ENCODE measurements at places on chromosomes 4 and X.

DNA sequence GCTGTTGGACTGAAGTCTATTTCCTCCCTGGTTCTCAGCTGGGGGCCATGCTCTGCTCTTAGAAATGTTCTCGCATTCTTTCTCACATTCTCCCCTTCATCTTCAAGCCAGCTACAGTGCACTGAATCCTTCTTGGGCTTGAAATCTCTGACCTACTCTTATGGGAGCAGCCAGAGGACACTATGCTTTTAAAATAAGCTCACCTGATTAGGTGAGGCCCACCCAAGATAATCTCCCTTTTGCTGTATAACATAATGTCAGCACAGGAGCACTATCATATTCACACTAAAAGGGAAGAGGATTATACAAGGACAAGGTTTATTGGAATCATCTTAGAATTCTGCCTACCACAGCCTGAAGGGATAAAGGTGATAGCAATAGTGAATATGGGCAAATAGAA lies 146.3 kb downstream of the ZNF674 start:
- no peak for DNase-seq

- no peak for DNase-seq
Measured at GRCh38 chr4:6458528-6458927, 13.9 kb downstream of the PPP2R2C start.

DNA sequence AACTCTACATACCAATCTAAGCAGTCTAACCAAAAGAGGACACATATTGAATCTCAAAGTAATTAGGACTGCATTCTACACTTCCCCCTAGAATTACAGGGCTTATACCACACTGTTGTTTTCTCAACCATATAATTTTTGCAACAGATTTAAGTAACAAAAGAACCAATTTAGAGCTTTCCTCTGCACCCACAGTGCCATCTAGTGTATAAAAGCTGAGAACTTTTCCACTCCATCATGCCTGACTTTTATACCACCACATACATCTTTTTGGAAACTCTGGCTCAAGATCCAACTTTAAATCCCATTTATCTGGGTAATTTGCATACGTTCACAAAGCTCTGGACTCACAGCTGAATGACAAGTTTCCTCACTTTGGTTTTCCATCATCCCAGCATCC lies 99.5 kb downstream of the EFHC2 start:
- DNase-seq = peak; percentile 9

DNA sequence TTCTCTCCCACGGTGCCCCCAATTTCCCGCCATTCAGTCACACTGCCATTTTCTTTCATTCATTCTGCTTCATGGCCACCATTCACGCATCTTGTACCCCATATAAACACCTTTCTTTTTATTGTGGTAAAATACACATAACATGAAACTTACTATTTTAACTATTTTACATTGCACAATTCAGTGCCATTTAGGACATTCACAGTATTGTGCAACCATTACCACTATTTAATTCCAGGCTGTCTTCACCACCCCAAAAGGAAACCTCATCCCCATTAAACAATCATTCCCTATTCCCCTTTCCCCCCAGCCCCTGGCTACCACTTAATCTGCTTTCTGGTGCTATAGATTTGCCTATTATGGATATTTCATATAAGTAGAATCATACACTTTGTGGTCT lies 15.9 kb downstream of the SPACA5 start:
- DNase-seq = no peak

GRCh38 chr4:139556071-139556723 lies at the start of gene SETD7:
TSS of gene SETD7 (minus strand) at chr4:139556219. CDS start at chr4:139556137, 82 bp downstream.
- peak; percentile 76 for DNase-seq

DNA sequence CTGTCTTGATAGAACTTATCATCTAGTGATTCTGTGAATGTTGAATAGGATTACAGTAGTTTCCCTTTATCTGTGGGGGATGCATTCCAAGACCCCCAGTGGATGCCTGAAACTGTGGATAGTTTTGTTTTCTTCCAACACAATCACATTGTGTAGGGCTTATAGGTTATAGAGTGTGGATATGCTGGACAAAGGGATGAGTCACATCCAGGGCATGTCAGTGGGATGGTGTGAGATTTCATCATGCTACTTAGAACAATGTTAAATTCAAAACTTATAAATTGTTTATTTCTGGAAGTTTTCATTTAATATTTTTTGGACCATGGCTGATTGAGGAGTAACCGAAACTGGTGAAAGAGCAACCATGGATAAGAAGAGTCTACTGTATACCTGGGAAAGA lies 432.3 kb upstream of the ATOH1 start:
- no peak for DNase-seq

GRCh38 chr4:85598936-85599335 lies 124.0 kb downstream of the ARHGAP24 start:
- no peak for DNase-seq

GRCh38 chr4:148211533-148211932 lies 230.7 kb downstream of the NR3C2 start:
- no peak for DNase-seq

DNA sequence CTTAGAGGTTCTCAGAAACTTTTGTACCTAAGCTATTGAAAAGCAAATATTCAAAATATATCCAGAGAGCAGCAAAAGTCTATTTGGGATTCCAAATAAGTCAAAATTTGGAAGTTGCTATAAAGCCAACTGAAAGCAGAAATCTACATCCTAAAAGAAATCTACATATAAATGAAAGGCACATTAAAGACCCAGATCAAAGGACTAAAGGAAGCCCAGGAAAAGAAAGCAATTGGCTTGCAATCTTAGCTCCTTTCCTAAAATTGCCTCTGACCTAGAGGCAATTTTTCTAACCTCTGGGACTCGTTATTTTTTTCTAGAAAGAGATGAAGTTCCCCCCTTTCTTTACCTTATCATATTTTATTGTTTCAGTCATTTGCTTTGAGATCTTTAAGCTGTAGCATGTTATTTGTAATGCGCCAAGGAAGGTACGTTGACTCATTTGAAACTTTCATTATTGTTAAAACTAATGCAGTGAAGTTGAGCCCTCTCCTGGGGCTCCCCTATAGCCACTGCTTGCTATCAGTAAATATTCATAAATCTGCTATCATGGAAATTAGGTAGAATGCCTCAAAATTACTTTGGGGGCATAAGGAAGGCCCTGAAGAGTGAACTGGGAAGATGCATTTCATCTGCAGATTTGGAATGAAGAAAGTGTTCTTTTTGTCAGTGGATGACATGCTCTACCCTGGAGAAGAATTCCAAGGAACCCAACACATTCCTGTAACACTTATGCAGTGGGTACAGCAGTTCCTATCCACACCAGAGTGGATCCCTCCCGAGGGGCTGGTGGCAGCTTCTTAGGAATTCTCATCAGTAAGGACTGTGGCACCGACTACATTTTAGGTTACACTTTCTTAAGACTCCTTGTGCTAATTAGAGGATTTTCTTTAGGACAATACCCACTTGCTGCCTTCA lies 177.8 kb upstream of the IGFBP7 start:
- DNase-seq = no peak

DNA sequence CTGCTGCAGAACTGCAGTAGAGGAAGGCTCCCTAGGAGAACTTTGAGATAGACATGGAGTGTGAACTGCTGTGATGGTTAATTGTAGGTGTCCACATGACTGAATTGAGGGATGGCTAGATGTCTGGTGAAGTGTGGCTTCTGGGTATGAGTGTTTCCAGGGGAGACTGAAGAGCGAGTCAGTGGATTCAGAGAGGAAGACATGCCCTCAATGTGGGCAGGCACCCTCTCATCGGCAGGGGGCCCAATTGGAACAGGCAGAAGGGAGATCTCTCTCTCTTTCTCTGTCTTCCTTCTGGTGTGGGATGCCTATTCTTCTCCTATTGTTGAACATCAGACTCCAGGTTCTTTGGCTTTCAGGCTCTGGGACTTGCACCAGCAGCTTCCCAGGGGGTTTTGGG lies 304.7 kb upstream of the GATB start:
- no peak for DNase-seq

GRCh38 chrX:123277821-123278220 lies 93.7 kb downstream of the GRIA3 start:
- no peak for DNase-seq

GRCh38 chr4:58453956-58454355 lies 1343.8 kb upstream of the IGFBP7 start:
- no peak for DNase-seq

DNA sequence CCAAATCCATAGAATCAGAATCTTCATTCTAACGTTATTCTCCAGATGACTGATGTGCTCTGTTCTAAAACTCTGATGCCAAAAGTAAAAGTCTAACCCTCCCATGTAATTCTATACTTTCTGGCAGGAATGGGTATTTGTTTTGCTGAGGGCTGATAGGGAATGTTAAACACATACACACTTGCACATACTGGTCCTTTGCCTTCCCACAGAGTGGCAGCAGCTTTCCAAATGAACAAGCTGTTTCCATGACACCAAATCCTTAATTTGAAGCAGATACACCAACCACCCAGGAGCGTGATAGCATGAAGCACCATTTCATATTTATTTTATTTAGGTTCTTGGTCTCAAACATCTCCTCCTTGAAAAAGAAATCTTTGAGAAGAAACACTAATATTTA lies 155.5 kb upstream of the PRDX4 start:
- DNase-seq = no peak

DNA sequence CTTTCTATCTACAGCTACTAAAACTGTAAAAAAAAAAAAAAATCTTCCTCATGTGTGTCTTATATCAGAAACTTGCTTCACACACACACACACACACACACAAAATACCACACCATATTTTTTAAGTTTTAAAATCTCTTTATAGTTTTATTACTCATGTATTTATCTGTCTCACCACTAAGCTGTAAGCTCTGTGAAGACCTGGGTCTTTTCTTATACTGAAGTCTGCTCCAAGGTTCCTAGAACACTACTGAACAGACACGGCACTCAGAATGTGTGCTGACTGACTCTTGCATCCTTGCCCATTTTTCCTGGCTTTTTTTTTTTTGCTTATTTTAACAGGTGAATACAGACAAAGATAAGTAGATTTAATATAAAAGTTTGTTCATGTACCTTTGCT lies 135.6 kb upstream of the CXXC4 start:
- DNase-seq = no peak

DNA sequence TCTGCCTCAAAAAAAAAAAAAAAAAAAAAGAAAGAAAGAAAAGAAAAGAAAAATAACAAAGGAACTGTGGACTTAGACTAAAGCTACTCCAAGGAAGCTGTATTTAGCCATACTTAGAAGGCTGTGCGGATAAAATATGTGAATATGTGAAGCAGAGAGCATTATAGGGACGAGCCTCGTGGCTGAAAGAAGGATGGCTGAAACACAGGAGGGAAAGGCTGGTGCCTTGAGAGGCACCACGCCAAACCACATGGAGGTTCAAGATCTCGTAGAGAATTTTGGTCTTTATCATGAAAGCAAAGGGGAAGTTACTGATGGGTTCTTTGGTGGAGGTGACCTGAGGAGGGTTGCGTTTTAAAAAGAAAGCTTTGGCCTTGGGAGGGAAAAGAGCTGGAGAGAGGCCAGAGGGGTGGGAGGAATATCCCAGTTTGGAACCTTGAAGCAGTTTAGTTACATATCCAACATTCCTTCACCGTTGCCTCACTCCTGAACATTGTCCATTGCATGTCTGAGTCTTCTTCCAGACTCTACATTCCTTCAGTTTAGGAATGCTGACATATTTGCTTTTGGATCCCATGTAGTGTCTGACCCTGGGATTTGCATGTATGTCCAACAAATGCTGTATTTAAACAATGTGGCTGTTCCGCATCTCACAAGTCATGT lies 82.5 kb downstream of the CPE start:
- no peak for DNase-seq

DNA sequence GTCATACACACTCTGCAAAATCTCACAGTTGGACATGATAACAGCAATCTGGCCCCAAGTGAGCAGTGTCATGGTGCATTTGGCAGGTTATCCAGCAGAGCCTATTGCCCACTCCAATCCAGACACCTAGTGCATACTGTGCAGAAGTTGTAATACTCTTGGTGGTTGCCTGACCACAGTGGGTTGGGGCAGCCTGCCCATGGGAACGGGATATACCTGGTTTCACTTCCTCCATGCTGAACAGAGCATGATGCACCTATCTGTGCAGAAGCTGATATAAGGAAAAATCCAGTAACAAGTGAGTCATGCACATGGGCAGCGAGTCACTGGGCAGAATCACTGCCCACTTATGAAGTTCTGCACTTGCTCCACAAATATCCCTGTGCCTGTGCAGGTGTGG lies 105.3 kb upstream of the IGSF1 start:
- no peak for DNase-seq

DNA sequence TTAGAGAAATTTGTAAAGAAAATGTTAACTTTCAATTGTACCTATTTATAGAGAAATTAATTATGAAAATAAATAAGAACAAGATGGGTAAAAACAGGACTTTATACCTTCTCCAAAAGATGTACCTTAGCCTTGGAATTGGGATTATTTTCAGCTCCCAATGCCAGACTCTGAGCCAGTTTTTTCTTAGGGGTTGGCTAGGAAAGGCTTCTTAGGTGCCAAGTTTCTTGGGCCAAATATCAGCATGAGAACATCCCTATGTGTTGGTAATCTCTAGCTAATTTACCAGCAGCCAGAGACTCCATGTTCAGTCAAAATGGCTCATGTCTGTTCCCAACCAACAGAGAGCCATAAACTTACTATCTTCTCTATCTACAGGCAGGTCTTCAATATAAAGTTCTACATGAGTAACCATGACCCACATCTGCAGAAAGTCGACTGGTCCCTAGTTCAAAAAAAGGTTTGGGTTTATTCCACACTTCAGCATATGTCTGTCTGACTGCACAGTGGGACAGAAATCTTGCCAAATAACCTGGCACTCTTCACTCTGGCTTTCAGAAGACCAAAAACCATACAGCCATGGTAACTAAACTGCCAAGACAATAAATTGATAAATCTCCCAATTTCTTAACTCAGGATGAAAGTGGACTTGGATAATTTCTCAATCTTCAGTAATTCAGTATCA lies 380.5 kb upstream of the RASGEF1B start:
- DNase-seq = no peak

DNA sequence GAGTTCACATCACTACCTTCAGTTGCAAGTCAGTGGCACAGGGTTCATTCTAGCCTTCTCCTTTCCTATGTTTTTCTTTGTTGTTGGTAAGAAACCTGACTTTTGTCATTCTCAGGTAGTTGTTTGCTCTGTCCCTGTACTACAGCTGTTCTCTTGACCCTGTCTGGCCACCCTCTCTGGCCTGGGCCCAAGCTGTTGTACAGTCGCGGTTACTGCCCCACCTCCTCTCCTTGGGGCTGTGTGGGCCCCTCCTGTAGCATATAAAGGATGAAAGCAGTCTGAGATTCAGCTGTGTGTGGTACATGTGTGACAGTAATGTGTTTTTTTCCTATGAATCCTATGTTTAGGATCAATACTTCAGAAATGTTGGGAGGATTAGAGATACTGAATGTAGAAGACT lies 12.5 kb downstream of the MOB1B start:
- no peak for DNase-seq

- no peak for DNase-seq
Measured at GRCh38 chr4:156754832-156755570, 216.6 kb downstream of the PDGFC start.
